ENCODE measurements at places on chromosomes 3 and 15. TPM values are rescaled to one million over a fixed set of nuclear protein-coding genes. Genes with fewer than 3 reads are reported as not detected.

The LARP6 gene
- total RNA-seq, result 31.9 TPM

The TTC21A gene
- 21.4 TPM for total RNA-seq

DNA sequence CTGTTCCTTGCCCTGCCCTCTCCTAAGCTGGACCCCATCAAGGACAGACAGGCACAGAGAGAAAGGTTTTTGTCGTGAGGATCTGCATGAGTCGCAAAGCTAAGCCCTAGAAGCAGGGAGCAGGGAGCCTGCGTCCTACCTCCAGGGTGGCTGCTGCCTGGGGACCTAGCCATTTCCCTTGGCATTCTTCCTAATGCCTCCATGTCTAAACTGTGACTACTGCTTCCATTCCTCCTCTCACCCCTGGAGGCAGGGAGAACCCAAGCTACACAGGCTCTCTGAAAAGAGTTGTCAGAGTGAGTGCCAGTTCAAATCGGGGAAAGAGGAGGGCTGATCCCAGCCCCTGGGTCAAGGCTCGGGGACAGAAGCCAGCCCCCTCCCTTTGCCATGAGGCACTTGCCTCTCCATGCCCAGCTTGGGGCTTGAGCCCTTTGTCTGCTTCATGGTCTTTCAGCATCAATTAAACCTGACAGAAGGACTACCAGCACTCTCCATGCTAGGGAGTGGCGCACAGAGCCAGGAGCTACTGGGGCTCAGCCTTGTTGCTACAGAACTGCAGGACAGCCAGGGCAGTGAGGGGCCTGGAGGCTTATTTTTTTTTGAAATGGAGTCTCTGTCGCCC is 2.4 kb downstream of the GCHFR start:
- DNase-seq, result no peak

DNA sequence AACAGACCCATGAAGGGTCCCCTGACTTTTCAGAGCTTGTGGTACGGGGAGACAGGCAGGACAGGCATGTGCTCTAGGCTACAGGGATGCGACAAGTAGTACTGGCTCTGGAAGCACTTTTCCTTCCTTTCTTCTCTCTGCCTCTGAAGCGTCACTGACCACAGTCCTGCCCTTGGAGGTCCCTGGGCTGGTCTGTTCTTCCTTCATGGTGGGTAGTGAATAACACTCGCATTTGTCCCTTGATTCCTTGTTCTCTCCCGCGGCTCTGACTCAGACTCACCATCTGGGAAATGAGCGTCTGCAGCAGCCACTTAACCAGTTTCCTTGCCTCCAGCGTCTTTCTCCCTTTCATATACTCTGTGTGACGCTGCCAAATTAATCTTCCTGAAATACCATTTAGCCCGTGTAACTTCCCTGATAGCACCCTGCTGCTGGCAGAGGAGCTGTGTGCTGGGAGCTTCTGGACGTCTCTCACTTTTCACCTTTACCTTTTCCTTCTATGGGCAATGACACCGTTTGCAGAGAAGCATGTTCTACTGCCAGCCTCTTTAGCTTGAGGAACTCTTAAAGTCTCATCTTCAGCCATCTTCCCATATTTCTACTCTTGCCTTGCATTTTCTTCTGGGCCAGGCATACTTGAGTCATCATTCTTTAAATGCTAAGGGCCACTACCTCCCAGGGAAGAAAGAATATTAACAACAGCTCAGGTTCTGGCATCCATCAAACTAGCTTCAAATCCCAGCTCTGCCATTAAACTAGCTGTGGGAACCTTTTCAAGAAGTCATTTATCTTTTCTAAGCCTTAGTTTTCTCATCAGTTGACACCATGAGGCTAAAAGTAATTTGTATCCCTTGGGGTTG is 33.6 kb downstream of the TMEM45A start:
- no peak for DNase-seq

- DNase-seq, result no peak
Observed at GRCh38 chr15:69082554-69082953, 68.1 kb downstream of the NOX5 start.

All from ovary (tissue), 10 donors.